ENCODE measurements at places on chromosomes 7 and 10.

- peak; percentile 36 for DNase-seq
These were observed 26.4 kb upstream of the GNA12 start for GRCh38 chr7:2870471-2870931.

- no peak for DNase-seq
These were observed 35.0 kb upstream of the LSM8 start for GRCh38 chr7:118148930-118149329.

- no peak for DNase-seq
These were observed 527.7 kb downstream of the GALNT17 start for GRCh38 chr7:71659622-71660021.

- no peak for DNase-seq
These were observed 40.9 kb downstream of the LANCL2 start for GRCh38 chr7:55405856-55406541.

GRCh38 chr10:58030208-58030607 lies 237.5 kb downstream of the IPMK start:
- no peak for DNase-seq

GRCh38 chr10:95500097-95500496 lies 61.1 kb downstream of the SORBS1 start:
- DNase-seq = no peak

DNA sequence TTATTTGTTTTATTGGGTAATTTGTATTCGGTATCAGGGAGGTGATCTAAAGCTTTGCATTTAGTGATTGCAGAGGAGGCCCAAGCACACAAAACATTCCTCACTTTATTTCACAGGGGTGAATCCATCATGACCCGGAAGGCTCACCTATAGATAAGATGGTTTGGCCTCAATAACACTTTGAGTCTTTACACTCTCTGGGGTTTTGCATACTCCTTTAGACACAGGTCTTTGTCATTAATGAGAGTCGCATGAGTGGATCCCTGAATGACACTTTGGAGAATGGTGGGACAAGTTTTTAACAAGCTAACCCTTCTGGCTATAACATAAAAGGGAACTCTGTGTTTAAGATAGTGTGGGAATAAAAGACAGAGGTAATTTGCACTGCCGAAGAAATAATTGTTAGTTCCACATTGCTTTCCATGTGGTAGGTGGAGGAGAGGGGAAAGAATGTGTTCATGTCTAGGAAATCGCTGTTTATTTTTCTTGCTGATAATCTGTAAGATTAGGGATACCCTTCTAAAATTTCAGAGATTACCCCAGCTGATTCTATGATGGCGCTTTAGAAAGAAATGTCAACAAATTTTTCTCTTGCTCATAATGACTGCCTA lies 455.8 kb downstream of the TFEC start:
- no peak for DNase-seq

DNA sequence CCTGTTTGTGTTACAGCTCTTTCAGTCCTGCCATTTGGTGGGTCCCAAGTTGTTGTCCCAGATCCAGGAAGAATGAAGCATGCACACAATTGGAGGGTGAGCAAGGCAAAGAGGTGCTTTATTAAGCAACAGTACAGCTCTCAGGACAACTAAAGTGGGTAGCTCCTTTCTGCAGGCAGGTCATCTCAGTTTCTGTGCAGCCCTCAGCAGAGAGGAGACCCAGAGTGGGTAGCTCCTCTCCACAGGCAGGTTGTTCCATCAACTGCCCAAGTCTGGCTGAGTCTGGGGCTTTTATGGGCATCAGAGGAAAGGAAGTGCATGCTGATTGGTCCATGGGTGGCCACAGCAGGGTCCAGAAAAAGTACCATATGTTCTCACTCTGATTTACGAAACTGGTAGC lies 624.5 kb downstream of the LRMDA start:
- no peak for DNase-seq

DNA sequence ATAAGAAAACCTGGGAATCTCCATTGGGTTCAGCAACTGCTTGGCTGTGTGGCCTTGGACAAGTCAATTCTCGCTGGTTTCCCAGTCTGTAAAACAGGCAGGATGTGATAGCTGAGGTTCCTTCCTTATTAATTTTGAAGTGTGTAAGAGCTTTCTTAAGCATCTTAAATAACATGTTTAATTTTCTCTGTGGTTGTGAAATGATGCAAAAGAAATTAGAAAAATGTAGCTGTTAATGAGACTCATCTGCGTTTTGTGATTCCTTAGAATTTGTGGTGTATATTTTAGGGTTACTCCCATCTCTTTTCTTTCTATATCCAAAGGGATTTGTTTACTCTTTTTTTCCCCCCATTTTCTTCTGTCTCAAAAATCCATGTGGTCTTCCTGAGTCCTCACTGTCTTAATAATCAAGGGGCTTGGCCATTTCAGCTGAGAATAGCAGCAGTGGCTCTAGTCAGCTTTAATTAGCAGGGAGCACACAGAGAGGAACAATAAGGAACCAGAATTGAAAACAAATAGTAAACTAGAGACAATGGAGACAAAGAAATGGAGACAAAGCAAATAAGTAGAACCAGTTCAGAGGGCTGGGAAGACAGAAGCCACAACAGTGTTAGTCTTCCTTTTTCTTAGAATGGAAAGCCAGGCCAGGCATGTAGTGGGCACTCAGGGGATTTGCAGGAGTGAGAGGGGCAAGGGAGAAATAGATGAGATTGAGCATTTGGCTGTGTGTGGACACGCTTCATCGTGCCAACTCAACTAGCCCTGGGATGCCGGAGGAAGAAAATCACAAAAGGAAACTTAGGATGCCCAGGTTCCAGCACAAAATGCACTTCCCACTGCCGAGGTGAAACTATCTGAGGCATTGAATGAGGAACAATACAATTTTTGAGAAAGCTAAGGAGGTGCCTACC lies 93.9 kb downstream of the CHN2 start:
- peak; percentile 43 for DNase-seq

- DNase-seq = no peak
These were observed 16.6 kb downstream of the ACBD5 start for GRCh38 chr10:27223964-27224363.

DNA sequence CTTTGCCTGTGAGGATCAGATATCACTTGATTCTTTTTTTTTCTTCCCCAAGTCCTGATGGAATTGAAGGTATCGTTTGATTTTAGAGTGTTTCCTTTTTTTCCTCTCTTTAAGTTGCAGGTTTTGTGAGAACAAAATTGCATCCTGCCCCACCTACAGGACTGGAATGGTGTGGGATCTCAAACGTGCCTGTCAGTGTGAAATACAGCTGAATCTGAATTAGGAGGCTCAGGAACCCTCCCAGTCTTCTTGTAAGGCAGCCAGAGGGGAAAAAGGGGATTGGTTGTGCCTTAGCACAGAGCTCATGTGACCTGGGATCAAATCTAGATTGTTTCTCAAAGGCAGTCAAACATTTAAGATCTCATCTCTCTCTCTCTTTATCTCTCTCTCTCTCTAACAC lies 32.7 kb upstream of the KLHL7 start:
- DNase-seq = no peak

DNA sequence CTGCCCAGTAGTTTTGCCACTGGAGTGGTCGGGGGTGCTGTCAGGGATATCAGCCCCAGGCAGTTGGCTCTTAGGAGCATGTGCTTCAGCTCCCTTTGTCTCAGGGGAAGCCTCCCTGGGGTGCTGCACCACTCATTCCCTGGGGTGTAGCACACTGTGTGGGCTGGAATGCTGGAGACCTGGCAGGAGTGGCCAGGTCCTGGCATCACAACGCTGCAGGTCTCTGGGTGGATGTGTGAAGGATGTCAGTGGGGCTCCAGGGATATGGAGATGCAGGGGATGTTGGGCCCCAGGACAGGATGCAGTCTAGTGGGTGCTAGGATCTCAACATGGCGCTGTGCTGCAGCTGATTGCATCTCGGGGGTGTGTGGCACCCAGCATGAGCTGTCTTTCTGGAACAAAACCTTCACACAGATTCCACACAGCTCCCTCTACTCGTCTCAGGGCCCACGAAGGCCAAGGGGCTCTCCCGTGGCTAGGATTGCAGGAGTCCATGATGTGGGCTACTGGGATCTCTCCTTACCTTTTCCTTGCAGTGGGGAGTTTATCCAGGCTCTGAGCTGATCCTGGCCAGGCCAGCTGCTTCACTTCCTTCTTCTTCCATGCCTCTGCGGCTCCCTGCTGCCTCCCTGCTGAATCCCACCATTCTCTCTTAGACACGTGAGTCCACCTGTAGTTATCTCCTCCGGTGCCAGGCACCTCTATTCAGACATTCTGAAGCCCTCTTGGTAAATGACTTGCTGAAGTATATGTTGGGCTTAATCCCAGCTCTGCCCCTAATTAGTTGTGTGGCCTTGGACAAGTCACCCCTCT lies 295.1 kb downstream of the RPS24 start:
- DNase-seq = no peak

DNA sequence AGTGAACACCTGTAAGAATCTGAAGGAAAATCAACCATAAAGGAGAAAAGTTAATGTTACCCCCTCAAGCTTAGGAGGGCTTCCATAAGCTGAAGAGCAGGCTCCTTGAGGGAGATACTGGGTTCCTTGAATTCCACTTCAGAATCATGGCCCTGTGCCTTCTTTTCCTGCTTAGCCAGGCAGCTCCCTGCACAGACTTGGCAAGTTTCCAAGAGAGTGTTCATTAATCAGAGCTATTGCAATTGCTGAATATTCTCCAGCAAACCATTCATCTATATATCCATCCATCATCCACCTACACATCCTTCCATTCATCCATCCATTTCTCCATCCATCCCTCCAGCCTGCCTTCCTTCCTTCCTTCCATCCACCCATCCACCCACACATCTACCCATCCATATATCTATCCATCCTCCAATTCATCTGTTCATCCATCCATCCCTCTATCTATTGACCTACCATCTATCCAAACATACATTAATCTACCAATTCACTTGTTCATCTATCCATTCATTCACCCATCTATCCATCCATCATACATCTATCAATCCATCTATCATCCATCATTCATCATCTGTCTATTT lies 574.4 kb downstream of the PTPRN2 start:
- no peak for DNase-seq

DNA sequence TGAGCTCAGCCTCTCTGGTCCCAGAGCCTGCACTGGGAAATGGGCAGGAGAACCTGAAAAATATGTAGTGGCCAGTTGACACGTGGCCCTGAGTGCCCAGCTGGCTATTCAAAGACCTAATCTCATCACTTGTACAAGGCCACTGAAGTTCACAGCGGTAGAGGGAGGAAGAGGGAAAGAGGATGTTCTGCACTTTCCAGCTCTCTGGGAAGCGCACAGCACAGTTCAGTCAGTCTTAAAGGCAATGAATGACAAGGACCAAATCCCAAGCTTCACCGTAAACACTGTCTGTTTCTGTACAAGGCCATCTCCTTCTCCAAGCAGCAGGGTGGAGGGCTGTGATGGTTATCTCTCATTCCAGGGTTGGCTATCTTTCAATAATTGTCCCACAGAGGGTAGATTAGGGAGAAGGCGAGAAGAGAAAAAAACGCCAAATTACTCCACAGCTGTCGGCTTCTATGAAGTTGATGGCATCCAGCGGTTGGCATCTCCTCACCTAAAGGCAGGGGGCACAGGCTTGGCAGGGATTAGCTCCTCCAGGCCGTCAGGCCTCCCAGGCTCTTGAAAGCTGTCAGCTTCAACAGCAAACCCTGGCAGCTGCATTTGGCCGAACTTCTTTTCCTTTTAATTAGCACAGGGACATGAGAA lies 10.6 kb downstream of the SFMBT2 start:
- no peak for DNase-seq

DNA sequence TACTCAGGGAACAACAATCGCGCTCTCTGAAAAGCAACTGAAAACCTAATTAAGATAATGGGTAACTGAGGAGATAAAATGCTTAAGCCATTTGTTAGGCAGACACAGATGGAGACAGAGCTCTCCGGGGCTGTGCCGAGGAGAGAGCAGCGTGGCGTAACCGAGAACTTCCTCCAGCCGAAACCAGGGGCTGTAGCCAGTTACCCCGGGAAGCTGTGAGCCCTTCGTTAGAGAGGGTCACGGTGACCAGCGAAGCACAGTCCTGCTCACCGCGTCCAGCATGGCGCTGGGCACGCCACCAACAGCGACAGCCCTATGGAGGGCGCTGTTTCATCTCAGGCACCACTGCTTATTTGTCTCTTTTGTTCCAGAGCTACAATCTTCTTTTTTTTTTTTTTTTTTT lies 16.1 kb downstream of the PAPOLB start:
- no peak for DNase-seq

GRCh38 chr7:80151274-80151665 lies 16.6 kb downstream of the GNAI1 start:
- peak; percentile 87 for DNase-seq

DNA sequence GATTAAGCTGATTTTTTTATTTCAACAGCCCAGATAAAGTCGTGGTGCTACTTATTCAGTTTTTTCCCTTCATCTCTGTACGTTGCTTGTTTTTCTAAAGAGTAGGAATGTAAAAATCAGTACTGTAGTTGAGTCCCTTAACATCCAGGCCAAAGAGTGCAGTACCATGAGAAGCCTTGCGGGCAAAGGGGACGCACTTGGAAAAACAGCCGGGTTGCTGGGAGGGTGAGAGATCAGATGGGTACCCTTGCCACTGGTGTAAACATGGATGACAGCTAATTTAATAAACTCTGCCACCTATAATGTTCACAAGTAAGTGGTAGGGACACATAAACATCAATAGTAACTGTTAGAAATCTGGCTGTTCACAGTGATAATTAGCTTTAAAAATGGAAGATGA lies 175.9 kb downstream of the POU6F2 start:
- no peak for DNase-seq

DNA sequence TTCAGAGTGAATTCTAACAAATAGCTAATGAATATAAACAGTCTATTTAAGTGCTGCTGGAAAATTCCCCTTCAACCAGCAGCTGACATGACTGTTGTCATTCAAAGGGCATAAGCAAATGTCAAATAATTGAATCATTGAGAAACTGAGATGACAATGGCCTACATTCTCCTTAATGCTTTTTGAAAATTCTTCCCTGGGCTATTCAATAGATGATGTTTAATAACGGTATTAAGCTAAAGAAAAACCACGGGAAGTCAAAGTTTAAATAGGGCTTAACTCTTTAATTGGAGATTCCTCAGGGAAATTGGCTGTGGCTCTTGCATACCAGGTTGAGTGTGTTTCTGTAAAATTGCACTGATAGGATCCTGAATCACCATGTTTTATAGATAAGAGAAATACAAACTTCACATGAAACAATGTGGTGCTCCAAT lies 77.0 kb downstream of the ARL4A start:
- DNase-seq = no peak

GRCh38 chr7:1569016-1569415 lies 816 bp downstream of the PSMG3 start:
- DNase-seq = no peak

GRCh38 chr10:73850863-73851461 lies 23.4 kb downstream of the CAMK2G start:
- DNase-seq = peak; percentile 97

DNA sequence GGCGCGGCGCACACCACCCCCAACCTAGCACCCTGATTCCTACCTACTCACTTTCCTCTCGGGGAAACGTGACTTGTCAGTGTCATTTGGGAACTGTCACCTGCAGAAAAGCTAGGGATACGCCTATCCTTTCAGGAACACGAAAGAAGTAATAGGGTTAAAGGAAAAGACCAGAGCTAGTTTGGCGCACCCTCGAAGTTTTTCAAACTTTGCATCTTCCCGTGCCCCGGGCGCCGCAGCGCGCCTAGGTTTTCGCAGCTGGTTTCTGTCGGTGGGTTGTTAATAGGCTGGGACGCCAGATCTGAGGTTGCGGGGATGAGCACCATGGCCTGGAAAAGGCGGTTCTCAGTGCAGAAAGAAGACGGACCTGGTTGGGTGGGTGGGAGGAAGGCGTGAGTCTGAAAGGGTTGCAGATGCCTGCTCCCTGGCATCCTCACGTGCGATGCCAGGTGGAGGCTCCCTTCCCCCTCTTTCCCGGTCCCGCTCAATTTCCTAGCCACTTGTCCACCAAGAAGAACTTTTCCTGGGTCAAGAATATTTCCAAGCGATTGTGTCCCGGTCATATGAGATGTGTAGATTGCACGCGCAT lies 568 bp upstream of the MEOX2 start:
- DNase-seq = no peak

- peak; percentile 60 for DNase-seq
These were observed at the start of gene USP6NL for GRCh38 chr10:11611248-11612020. Gene USP6NL, minus strand, starts transcription at chr10:11611650. Its CDS starts 14,016 bp downstream, at chr10:11597634.

All from fibroblast of skin of left quadriceps (primary cell).